B cell (primary cell): ENCODE measurements at places on chromosomes 5 and 9. TPM values are rescaled to one million over a fixed set of nuclear protein-coding genes. Genes with fewer than 3 reads are reported as not detected.

The TMC1 gene
- not detected in 2 replicates for total RNA-seq

The PCDHB2 gene
- total RNA-seq, result not detected in 2 replicates

The LCN10 gene
- total RNA-seq, result 70.7 and 76.3 TPM in 2 replicates

The WNT8A gene
- not detected in 2 replicates for total RNA-seq

The C9orf153 gene
- 0.67 and 0.70 TPM in 2 replicates for total RNA-seq

The CCDC192 gene
- total RNA-seq, result not detected in 2 replicates

The SIT1 gene
- total RNA-seq, result 38.5 and 39.5 TPM in 2 replicates

The NXNL2 gene
- total RNA-seq, result not detected in 2 replicates

The SNCAIP gene
- total RNA-seq, result not detected in 2 replicates

The SLCO6A1 gene
- total RNA-seq, result not detected in 2 replicates

The PRDM9 gene
- total RNA-seq, result not detected in 2 replicates

DNA sequence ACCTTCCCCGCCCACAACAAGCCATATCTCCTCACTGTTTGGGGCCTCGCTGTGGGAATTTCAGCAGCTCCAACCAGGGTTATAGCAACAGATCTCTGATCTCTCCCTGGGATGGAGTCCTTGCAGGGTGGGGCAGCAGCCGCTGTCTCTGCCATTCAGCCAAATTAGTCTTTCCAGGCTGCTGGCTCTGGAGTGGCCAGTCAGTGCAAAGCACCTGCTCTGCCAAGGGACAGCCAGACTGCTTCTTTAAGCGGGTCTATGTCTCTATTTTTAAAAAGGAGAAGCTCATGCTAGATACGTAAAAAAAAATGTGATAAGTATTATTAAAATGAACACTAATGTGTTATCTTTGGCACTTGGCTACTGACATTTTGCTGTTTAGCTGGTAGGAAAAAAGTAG lies 380.2 kb downstream of the CDH10 start:
- no peak for DNase-seq

DNA sequence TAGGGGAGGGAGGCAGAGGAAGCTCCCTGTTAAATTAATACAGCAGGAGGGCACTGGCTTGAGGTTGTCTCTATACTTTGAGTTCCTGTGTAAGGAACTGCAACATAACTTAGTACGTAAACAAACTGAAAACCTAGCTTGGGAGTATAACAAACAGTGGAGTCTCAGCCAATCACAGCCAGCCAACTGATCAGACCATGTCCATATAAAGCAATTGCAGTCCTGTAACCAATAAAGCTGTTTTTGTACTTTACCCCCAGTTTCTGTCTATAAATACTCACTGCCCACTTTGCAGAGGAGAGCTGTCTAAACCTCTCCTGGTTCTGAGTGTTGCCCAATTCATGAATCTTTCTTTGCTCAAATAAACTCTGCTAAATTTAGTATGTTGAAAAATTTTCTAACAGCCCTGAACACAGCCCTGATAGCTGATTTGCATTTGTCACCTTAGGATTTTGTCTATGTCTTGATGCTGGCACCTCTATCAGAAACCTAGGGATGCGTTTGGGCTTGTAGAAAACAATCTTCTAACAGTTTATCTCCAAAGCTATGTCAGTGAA lies 39.9 kb downstream of the GDNF start:
- no peak for DNase-seq

GRCh38 chr5:61651195-61651594 lies 319.1 kb downstream of the ZSWIM6 start:
- DNase-seq, result no peak

- no peak for DNase-seq
Observed at GRCh38 chr5:132438917-132439316, 51.7 kb downstream of the IRF1 start.

- DNase-seq, result no peak
Observed at GRCh38 chr5:103724271-103724670, 161.7 kb upstream of the NUDT12 start.

DNA sequence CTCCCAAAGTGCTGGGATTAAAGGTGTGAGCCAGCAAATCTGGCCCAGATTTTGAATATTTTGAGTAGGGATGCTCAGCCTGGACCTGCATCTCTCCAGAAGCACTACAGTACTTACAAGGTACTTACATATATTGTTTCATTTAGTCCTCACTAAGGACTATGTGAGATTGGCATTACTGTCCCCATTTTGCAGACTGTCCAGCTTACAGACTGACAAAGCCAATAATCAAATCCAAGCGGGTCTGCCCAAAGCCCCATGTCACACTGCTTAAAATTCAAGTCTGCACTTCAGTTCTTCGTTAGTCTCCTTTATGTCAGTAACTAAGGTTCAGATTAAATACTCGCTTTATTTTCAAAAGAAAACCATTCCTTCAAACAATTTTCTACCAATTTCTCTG lies 7.1 kb downstream of the MAPKAP1 start:
- DNase-seq, result no peak

- DNase-seq, result peak; percentile 28
Observed at GRCh38 chr5:64971513-64971912, 202.8 kb downstream of the CWC27 start.

DNA sequence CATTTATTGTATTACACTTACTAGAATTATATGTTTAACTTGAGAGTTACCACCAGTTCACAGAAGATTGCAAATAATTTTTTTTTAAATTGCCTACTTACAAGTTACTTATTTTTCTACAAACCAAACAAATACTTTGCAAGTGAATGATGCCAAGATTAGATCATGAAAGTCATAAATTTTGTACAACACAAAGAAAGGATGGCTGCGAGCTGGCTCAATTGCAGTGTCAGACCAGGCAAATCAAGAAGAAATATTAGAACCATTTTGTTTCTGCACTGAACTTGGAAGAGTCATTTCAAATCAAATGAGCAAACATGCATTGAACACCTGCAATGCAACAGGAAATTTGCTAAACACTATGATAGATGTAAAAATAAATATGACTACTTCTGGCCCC lies 97.3 kb downstream of the PLCXD3 start:
- DNase-seq, result no peak

- no peak for DNase-seq
Observed at GRCh38 chr9:134637696-134638501, 3.7 kb upstream of the COL5A1 start.

- no peak for DNase-seq
Observed at GRCh38 chr5:9622971-9623421, 7.2 kb downstream of the TAS2R1 start.

DNA sequence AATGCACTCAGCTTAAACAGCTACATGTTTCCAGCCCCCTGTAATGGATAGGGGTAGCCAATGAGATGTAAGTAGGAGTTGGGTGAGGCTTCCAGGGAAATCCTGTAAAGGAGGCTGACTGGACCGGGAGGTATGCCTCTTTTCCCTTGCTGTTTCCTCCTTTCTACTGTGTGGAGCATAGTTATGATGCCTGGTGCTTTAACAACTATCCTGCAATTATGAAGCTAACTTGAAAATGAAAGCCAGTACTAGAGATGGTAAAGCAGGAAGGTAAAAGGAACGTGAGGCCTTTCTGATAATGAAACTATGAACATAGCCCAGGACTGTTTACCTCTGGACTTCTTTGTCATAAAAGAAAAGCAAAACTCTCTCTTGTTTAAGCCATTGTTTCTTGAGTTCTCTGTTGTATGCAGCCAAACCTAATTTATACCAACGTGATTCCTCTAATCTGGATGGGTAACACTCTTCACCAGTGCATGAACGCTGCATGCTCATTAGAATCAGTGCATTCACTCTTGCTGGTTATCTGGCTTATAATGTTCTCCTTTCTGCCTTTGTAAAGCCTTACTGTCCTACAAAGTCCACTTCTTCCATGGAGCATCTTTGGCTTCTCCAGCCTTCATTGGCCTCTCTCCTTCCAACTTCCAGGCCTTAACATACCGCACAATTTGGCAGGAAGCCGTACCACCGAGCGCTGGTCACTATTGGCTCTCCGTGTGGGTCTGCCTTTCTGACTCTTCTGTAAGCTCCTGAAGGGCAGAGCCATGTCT lies 8.3 kb upstream of the ARHGEF28 start:
- DNase-seq, result no peak

DNA sequence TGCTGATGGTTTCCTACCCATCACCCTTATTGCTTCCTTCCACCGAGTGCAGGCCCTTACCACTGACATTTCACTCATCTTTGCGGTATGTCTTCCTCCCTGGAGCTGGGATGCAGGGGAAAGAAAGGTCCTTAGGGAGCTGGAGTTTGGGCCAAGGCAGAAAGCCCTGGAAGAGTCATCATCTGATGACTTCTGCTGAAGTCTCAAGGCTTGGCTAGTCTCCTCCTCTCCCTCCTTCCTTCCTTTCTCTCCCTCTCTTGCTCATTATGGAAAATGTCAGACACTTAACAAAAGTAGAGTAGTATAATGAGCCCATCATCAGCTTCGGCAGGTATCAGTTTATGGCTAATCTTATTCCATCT lies 40.0 kb downstream of the LARP1 start:
- no peak for DNase-seq

DNA sequence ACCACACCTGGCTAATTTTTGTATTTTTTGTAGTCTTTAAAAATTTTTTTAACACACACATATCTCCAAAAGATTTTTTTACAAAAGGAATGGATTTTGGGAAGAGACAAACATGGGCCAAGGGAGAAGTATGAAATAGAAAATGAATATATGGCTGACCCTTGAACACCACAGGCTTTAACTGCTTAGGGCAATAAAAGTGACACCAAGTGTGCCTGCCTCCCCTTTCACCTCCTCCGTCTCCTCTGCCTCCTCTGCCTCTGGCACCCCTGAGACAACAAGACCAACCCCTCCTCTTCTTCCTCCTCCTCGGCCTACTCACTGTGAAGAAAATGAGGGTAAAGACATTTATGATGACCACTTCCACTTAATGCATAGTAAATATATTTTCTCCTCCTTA lies 483.9 kb downstream of the KDM4C start:
- DNase-seq, result no peak

DNA sequence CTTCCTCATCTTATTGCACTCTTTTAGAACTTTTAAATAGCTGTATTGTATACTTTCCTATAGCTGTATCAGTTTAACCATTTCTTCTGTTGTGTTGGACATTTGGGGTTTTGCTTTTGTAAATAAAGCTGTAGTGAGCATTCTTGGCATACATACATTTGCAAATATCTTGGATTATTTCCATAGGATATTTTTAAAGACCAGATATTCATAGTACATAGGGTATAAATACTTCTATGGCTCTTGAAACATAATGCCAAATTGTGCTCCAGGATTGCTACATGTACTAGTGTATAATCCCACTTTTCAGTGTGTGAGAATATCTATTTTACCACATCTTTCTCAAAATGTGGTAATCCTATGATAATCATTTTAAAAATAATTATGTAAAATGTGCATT lies 51.2 kb downstream of the SCAMP1 start:
- DNase-seq, result no peak

DNA sequence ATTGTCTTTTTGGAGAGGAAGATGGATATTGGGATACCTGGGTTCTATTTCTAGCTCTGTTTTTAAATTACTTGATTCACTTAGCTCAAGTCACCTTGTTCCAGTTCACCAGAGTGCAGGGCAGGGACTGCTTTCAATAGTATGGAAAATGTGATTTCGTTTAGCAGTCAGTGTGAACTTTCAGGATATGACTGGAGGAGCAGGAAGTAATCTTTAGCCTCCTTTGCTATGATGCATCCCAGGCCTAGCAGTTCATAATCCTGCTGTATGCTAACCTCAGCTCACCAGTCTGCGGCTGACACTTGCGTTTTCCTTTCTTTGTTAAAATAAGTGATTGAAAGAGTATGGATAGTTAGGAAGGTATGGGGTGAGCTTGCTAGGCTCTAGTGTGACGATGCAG lies 169.7 kb downstream of the ARHGAP26 start:
- DNase-seq, result no peak

DNA sequence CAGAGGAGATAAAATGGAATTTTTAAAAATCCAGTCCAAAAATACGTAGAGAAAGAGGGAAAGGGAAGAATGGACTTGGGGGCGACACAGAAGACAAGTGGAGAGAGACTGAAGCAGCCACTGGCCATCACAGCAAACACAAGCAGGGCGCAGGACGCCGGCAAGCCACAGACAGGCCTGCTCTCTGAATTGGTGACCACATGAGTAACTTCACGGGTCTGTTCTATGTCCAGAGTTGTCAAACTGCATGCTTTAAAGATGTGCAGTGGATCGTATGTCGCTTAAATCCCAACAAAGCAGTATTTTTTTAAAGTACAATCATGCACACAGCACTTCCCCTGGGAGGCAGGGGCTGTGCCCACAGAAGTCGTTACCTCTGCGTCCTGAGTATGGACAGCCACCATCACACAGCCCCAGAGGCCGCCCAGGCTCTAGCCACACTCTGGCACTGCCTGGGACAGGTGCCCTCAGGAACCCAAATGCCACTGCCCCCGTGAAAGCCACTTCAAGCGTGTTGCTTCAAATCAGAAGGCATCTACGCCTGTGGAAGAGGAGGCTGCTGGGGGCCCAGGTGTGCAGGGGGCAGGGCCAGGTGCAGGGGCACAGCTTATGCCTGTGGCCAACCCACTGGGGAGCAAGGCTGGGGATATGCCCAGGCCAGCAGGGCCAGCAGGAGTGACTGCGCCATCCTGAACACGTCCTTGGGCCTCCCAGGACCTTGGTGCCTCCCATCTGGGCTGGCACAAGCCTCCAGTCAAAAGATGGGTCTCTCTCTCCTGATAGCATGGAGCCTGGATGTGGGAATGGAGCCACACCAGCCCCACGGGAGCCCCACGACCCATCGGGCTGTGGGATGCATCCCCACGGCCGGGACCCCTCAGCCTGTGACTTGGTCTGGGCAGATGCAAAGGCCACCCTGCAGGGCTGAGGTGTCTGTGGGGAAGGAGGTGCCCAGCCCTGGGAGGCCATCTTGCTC lies 5.9 kb upstream of the LRRC14B start:
- no peak for DNase-seq

DNA sequence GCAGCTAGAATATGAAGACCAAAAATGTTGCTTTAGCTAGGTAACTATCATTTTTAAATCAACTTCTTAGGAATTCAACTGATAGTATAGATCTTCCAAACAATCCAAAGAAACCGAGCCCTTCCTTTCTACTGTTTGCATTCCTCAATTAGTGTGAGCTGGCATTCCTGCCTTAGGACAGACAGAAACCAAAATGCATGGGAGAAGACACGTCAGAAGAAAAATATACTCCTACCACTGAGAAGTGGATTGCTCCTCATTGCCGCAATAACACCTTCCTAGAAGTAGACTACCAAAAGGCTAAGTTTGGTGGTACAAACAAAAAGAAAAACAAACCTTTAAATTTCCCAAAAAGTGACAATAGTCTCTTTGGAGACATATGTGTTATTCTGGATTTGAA lies 440.0 kb downstream of the SEMA5A start:
- DNase-seq, result no peak

GRCh38 chr9:135886147-135886981 lies 21.0 kb downstream of the CAMSAP1 start:
- DNase-seq, result no peak
